RKO (cell line): ENCODE measurements at places on chromosomes 11 and 22.

GRCh38 chr22:30000566-30000965 is 79.7 kb upstream of the HORMAD2 start:
- peak; percentile 10 for DNase-seq

DNA sequence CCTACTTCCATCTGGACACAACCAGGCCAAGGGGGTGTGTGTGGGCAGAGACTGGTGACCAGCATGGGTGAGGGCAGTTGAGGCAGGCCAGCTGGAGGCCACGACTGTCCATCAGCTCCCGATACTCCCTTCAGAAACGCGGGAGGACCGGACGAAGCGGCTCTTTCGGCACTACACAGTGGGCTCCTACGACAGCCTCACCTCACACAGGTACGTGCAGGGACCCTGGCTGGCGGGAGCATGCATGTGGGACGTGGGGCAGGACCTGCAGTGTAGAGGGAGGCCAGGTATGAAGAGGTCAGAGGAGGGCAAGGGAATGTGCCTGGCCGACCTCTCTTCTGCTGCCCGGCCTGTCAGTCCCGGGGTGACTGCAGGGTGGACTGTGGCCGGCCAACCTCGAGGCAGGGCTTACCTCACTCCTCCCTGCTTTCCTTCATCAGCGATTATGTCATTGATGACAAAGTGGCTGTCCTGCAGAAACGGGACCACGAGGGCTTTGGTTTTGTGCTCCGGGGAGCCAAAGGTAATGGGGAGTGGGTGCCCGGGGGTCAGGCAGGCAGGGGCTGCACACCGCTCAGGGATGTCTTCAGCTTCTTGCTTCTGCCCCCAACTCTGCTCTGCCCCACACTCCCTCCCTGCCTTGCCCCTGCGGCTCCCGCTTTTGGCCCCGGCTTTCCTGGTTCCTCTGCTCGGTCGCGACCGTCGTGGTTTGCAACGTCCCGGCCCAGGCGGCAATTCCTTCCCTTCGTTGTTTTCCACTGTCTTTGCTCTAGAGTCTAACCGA is 31.3 kb downstream of the SHANK3 start:
- no peak for DNase-seq

GRCh38 chr22:46578824-46579561 is 41.2 kb upstream of the GRAMD4 start:
- DNase-seq, result no peak

GRCh38 chr22:37496651-37497050 is 10.5 kb upstream of the MFNG start:
- no peak for DNase-seq

- DNase-seq, result peak; percentile 68
Measured at GRCh38 chr11:70423523-70424505, 25.5 kb downstream of the CTTN start.

- no peak for DNase-seq
Measured at GRCh38 chr22:45033136-45033535, 23.3 kb upstream of the PHF21B start.

- DNase-seq, result peak; percentile 65
Measured at GRCh38 chr11:3642071-3642951, 519 bp upstream of the ART5 start.

DNA sequence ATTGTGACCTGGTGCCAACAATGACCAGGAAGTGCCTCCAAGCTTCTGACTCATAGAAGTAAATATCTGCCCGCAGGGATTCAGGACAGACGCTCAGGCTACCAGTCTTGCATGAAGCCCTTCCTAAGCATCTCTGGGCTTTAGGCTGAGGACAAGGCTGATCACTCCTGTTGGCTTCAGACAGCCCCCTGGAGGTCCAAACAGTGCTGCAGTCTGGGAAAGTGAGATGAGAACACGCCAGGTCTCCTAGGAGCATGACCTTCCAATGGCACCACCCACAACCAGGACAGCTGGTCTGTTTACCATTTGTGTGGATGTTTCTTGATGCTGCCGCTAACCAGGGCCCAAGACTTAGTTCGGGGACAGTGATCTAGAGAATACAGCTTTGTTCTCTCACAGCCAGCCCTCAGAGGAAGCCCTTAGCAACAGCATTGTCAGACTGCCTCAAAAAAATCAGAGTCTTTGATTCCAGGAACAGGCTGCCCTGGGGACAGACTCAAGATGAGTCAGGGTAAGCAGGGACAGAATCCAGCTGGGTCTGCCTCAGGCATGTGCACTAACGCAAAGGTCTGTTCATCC is 111.2 kb downstream of the ZNF280B start:
- DNase-seq, result peak; percentile 3

- no peak for DNase-seq
Measured at GRCh38 chr22:44187652-44188230, 7.0 kb downstream of the PARVG start.

DNA sequence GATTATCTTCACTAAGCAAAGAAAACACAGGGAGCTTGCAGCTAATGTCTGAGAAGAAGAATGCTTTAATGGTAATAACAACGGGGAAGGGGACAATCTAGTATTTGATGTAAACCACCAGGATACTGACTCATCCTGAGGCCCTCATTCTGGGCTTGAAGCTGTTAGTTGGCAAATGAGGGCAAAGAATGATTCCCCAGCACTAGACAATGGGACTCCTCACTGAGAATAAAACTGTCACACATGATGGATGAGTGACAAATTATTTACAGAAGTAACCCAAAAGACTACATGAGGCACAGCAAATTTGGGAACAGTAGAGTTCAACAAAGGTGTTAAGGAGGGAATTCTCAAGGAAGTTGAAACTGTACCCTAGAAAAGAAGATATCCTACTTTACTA is 76.3 kb downstream of the FAM168A start:
- DNase-seq, result no peak

DNA sequence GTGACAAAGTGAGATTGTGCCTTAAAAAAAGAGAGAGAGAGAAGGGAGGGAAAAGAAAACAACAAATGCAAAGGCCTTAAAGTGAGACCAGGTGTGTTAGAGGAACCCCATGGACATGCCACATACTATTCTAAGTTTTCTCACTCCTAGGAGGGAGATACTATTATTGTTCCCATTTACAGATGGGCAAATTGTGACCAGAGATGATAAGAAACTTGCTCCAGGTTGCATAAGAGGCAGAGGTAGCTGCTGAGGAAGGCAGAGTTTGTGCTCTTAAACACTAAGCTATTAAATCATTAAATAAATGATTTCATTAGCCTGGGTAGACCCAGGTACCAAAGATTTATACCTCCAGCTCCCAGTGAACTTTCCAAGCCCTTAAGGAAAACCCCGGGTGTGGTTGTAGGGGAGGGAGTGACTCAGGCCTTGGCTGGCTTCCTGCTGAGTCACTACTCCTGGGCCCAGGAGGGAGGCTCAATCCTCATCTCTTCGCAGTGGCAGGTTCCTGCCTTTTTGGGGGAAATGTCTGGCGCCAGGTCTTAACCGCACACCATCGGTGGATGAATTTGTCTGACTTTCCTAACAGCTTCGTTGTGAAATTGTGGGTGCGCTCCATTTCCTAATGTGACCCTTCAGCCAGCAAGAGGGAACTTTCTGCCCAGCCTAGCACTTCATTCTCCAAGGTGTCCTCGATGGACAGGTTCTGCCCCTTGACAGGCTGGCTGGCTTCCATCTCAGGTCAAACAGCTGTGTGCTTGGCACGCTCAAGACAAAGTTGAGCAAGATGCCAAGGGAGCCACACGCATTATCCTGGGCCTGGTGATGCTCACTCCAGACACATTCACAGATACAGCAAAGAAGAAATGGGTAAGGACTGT is 33.4 kb upstream of the PTPRJ start:
- peak; percentile 82 for DNase-seq

- no peak for DNase-seq
Measured at GRCh38 chr11:2777386-2777785, 77.6 kb upstream of the KCNQ1OT1 start.

GRCh38 chr11:80586464-80586863 is 1145.6 kb upstream of the TENM4 start:
- no peak for DNase-seq

DNA sequence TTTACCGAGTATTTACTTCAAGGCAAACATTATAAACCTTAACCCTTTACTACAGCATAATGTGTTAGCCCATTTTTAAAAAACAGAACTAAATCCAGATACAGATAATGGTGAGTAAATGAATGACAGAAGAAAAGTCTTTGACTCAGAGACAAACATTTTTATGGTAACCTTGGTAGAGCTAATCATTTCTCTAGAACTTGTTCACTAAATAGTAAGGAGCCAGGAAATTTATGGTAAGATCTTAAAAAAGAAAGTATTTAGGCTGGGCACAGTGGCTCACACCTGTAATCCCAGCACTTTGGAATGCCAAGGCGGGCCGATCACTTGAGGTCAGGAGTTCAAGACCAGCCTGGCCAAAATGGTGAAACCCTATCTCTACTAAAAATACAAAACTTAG is 11.5 kb upstream of the FUT4 start:
- no peak for DNase-seq

- DNase-seq, result peak; percentile 67
Measured at GRCh38 chr11:128497061-128497775, 90.1 kb downstream of the ETS1 start.

DNA sequence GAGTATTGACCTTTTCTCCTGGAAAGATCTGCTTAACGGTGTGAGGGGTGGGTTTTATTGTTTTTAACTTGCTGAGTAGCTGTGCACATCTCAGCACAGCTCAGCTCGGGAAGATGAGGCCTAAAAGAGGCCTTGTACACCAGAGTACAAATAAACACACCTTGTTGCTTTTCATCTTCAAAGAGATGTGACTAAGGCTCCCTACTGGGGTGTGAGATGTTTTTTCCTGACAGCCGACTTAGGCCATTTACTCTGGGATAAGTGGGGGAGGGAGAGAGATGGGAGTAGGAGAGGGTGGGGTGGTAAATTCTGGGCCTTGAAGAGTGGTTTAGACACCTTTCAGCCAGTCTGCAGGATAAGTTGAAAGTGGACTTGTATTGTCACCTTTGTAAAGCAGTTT is 2.9 kb downstream of the LDLRAD3 start:
- DNase-seq, result no peak

- DNase-seq, result no peak
Measured at GRCh38 chr22:26527574-26528465, 15.5 kb upstream of the TFIP11 start.

DNA sequence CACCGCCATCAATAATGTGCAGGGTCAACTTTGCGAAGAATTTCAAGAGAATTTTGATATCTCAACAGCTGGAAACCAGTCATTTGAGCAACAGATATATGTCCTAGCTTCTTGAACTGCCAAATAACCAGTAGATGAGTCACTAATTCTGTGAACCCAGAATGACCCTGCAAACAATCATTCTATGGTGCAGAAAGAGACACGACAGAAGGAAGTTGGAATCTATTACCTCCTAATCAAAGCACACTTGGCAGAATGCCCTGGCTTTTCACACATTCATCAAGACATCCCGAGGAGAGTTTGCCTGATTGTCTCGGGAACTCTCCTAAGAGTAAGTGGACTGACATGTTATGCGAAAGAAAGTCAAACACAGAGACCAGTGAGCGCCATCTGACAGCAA is 621.1 kb downstream of the OPCML start:
- DNase-seq, result no peak

GRCh38 chr22:36470162-36470993 is 11.1 kb downstream of the TXN2 start:
- peak; percentile 86 for DNase-seq

GRCh38 chr22:38873469-38874411 is 1.7 kb upstream of the CBX6 start:
- peak; percentile 34 for DNase-seq

- no peak for DNase-seq
Measured at GRCh38 chr22:50091092-50091768, 1.4 kb downstream of the MOV10L1 start.

DNA sequence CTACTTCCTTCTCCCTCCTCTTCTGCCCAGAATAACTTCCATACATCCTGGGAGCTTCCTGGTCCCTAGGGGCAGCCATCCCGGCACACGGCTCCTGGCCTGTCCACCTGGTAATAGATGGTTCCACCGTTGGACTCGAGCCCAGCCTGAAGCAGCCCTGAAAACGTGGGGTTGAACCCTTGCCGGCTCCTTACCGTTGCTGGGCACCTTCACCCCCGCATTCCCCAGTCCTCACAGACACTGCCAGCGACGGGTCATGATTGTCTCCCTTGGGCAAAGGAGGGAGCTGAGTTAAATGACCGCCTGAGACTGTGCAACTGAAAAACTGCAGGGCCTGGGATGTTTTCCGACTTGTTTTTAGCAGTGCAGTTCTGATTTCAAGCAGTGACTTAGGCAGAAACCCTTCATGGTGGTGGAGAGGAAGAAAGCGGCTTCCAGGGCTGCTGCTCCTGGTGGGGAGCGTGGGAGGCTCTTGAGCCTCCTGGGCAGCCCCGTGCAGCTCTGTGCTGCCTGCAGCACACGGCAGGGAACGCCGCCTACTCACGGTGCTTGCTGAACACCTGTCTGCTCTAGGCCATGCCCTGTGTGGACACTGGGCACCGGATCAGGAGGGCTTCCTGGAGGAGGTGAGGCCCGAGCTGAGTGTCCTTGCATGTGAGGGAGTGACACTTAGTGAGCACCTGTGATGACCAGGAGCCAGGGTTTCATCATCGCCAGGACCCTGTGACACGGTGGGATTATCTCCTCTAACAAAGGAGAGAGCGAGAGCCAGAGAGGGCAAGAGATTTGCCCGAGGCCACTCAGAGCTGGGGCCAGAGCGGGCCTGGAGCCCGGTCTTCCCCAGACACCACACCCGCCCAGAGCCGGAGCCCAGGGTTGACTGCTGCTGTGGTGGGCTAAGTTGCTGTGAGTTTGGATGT is 77.4 kb downstream of the FBLN1 start:
- no peak for DNase-seq

GRCh38 chr11:61967924-61968757 is 707 bp upstream of the FTH1 start:
- DNase-seq, result peak; percentile 30

DNA sequence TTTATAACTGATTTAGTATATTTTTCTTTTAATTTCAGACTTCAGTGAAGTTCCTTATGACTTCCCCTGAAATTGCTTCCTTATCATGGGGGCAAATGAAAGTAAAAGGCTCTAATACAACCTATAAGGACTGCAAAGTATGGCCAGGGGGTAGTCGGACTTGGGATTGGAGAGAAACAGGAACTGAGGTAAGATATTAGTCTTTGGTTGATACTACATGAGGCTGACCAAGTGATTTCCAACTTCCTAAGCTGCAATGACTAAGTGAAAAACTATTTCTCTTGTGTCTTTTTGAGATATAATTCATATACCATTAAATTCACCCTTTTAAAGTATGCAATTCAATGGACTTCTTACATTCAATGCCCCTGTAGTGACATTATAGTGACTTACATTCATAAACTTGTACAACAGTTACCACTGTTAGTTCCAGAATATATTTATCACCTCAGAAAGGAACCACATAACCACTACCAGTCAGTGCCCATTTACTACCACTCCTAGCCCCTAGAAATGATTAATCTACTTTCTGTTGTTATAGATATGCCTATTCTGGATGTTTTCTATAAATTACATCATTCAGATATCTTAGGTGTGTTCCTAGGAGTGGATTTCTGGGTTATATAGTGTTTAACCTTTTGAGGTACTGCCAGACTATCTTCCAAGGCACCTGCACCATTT is 21.6 kb downstream of the AAMDC start:
- peak; percentile 22 for DNase-seq

- no peak for DNase-seq
Measured at GRCh38 chr11:92440701-92441442, 216.3 kb downstream of the FAT3 start.
